Glomerular endothelial cell (primary cell): ENCODE measurements at places on chromosomes 3 and 15.

- no peak for DNase-seq
Measured at GRCh38 chr3:175447521-175447920, 588.4 kb downstream of the NAALADL2 start.

GRCh38 chr3:175422744-175423143, 563.6 kb downstream of the NAALADL2 start:
- no peak for DNase-seq

DNA sequence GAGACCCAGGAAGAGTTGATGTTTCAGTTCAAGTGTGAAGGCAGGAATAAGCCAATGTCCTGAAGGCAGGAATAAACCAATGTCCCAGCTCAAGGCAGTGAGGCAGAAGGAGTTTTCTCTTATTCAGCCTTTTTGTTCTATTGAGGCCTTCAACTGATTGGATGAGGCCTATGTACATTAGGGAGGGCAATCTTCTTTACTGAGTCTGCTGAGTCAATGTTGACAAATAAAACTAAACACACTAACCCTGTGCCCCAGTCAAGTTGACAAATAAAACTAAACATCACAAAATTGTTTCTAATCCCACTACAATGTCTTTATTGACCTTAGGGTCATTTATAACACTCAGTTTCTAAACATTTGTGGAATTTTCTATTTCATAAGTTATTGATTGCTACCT, 100.0 kb downstream of the CACNA2D3 start:
- DNase-seq, result no peak

- DNase-seq, result no peak
Measured at GRCh38 chr3:180332608-180333007, 269.4 kb upstream of the TTC14 start.

DNA sequence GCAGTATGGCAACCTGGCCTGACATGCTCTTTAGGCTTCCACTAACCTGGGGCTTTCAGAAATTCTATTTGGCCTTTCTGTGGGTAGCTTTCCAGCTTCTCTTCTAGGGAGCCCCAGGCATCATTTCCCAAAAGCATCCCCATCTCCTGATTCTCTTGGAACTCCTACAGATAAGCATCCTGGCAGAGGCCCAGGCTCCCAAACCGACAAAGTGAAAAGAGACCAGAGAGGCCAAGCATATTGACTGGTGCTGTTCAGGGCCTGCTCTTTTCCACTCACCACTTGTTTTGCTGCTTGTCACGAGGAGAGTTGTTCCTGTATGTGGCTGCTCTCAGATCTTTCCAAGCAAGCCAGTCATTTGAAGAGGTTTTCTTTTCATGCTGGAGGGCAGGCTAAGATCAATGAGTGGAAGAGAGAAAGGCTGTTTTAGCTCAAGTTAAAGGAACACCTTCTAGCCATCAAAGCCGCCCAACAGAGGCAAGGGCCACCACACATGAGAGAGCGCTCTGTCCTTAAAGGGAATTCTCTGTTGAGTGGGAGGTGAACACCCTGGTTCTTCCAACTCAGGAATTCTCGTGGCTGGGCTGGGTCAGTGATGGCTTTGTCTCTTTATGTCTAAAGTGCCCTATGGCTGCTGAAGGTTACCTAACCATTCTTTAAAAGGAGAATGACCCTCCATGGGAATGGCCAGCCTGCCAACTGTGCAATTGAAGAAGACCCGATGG, 31.1 kb upstream of the NR2E3 start:
- DNase-seq, result no peak

DNA sequence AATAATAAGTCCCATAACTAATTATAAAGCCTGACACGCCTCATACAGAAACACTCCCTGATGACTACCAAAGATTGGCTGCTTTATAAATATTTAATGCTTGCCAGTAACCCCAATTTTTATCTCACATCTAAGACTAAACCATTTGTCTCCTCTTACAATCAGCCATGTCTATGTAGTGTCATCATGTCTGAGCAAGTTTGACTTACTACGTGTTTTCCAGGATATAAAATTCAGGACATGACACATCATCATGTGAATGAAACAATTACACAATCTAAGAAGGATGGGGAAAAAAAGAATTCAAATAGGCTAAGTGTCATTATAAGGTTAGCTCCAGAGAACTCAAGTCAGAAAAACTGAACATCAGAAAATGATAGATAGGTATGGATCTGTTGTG, 208.7 kb downstream of the MECOM start:
- DNase-seq, result peak; percentile 67

GRCh38 chr15:80876348-80876674, 97.1 kb downstream of the CEMIP start:
- no peak for DNase-seq

GRCh38 chr3:100533176-100533575, 40.8 kb downstream of the TMEM45A start:
- no peak for DNase-seq

- no peak for DNase-seq
Measured at GRCh38 chr3:188682316-188682715, 489.5 kb upstream of the TPRG1 start.

GRCh38 chr3:188947401-188948280, 224.1 kb upstream of the TPRG1 start:
- DNase-seq, result no peak

GRCh38 chr3:103365467-103365866, 930.7 kb downstream of the ZPLD1 start:
- no peak for DNase-seq

- peak; percentile 44 for DNase-seq
Measured at GRCh38 chr3:7382293-7383010, 521.5 kb downstream of the GRM7 start.

- no peak for DNase-seq
Measured at GRCh38 chr3:52313188-52313773, 2.8 kb upstream of the DNAH1 start.

DNA sequence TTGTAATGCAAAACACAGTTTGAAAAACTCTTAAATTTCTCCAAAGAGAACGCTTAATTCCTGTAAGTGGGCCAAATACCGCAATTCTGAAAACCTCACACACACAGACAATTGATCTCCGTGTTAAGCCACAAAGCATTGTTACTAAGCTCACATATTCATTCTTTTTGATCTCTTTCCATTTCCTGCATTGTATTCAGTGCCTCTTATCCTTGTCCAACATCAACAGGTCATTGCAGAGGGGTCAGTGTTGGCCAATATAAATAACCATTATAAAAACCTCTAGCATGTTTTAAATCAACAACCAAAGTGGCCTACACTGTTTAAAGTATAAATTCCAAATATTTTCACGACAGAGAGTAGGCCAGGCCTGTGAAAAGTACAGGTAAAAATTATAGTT, 171.1 kb downstream of the PDZRN3 start:
- DNase-seq, result no peak

GRCh38 chr15:32099956-32100684, 69.8 kb downstream of the CHRNA7 start:
- DNase-seq, result no peak

DNA sequence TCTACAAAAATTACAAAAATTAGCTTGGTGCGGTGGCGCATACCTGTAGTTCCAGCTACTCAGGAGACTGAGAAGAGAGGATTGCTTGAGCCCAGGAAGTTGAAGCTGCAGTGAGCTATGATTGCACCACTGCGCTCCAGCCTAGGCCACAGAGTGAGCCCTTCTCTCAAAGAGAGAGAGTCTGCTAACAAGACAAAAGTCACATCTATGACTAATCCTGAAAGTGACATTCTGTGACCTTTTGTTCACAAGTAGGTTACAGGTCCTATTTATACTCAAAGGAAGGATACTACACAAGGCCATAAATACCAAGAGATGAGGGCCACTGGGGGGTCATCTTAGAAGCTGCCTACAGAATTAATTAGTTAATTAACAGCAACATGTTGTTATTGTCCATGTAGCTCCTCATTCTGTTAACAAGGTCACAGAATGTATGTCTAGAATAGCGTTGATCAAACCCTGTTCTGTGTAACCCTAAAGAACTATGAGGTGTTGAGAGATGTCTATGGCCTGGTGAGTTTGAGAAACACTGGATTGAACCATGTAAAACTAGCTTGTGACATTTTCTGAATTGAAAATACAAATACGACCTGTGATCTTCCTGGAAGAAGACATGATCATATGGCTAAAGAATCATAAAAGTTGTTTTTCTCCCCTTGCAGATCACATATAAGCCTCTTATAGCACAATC, 97.0 kb downstream of the SAMMSON start:
- no peak for DNase-seq

DNA sequence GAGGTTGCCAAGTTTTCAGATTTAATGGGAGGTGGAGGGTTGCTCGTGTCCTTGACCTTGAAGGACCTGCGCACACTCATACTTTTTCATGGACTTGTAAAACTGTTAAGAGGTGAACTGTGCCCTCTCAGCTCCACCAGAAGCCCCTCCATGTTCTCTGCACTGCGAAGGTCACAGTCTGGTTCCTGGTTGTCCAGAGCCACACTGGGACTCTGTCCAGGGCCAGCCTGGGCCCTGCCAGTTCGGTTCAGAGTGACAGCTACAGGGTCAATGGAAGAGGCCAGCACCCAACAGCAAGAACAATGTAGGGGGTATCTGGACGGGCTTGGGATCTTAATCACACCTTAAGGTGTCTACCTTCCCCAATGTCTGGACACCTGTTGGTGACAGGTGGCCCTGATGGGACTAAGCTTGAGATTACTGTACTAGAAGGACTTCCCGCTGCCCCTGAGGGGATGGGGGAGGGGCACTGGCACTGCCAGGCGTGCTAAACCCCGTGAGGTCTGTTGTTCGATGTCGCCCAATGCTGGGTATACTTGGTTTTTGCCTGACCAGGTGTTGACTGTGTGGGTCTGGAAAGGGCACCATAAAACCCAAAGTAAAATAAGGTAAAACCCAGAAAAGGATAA, 34.7 kb downstream of the GRK7 start:
- DNase-seq, result no peak

DNA sequence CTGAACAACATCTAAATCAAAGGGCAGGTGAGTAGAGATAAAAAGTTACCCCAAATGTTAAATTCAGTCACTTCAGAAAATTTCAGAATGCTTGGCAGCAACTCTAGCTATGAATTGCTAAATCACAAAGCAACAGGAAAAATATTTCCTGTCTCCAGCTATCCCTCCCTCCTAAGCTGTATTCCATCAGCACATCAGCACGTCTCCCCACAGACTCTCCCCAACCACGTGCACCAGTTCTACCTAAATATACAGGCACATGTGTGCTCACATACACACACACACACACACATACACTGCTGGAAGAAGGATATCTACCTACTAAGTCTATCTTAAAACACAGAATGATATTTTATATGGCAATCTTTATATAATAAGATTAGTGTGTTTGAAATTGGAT, 177.1 kb upstream of the ARHGEF26 start:
- no peak for DNase-seq

DNA sequence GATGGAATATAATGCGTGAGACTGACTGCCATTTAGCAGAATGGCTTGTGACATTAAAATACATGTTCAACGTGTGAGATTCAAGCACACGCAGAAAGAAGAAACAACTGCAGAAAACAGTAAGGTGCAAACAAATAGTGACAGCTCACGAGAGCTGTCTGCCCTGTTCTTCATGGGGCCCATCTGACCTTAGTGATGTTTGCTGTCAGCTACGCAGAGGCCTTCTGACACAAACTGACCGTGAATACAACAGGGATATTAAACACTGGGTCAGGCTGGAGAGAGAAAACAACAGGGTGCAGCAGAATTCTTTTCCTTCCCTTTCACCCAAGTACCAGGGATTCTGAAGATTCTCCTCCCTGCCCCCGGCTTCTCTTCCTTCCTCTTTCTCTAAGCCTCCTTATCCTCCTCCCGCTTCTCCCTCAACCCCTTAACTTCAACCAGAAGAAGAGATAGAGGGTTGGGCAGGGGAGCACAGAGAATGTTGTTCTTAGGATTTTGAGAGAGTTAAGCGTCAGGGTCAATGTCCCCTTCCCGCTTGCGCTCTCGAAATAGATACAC, 2.1 kb downstream of the TNFAIP8L3 start:
- DNase-seq, result no peak

GRCh38 chr3:144296808-144297207, 325.2 kb downstream of the DIPK2A start:
- no peak for DNase-seq

DNA sequence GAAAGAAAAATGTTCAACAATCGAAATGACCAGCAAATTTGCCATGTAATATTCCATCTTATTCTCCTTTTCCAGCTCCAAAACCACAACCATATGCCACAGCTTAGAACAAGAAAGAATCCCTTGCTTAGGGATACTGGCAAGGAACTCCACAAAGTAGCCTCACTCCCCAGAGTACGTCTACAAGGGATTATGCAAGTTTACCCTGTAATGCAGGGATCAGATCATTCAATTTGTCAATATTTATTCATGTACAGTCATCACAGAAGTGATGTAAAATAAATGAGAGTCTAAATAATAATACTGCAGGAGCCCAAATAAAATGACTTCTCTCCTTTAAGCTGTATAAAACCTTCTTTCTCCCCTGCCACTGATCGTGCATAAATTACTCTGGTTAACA, 23.5 kb upstream of the MYO1E start:
- no peak for DNase-seq

GRCh38 chr3:156433138-156433537, 121.8 kb downstream of the SSR3 start:
- DNase-seq, result peak; percentile 63
